ENCODE measurements at places on chromosomes 16 and 17.

DNA sequence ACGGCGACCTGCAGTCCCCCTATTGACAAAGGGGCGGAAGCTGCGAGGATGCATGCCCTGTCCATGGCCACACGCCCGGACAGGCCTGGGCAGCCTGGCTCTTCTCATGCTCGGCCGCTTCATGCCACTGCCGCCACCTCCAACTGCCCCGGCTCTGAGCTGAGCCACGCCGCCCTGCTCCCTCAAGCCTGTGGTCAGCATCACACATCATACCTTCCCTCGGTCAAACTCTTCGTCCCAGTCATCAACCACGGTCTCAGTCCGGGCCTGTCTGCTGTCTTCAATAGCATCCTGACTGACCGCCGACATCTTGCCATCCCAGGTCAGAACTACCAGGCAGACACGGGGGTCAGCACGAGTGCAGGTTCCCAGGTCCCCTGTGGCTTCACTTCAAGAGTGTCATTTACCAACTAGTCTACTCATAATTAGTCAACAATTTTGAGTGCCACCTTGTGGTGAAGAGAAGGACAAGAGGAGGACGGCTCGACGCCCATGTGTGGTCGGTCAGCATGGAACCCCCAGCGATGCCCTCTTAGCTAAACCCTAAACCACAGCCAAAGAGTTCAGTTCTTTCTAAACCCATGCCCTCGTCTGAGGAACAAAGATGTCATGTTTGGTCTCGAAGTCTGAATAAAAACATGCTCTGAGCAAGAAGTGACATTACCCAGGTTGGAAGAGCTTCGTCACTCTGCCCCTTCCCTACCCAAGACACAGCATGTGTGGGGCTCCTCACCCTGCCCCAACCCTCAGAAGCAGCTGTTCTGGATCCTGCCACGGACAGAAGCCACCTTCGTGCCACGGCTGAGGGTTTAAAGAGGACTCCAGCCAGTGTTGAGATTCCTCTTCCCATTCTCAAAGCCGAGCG lies 16.9 kb upstream of the CYTH1 start:
- no peak for DNase-seq

- DNase-seq: no peak
Measured at GRCh38 chr16:30368122-30368791, 2.0 kb downstream of the TBC1D10B start.

GRCh38 chr17:5509482-5509881 lies 23.1 kb downstream of the MIS12 start:
- DNase-seq: no peak

- DNase-seq: no peak
Measured at GRCh38 chr17:14302091-14302430, 1.2 kb downstream of the HS3ST3B1 start.

DNA sequence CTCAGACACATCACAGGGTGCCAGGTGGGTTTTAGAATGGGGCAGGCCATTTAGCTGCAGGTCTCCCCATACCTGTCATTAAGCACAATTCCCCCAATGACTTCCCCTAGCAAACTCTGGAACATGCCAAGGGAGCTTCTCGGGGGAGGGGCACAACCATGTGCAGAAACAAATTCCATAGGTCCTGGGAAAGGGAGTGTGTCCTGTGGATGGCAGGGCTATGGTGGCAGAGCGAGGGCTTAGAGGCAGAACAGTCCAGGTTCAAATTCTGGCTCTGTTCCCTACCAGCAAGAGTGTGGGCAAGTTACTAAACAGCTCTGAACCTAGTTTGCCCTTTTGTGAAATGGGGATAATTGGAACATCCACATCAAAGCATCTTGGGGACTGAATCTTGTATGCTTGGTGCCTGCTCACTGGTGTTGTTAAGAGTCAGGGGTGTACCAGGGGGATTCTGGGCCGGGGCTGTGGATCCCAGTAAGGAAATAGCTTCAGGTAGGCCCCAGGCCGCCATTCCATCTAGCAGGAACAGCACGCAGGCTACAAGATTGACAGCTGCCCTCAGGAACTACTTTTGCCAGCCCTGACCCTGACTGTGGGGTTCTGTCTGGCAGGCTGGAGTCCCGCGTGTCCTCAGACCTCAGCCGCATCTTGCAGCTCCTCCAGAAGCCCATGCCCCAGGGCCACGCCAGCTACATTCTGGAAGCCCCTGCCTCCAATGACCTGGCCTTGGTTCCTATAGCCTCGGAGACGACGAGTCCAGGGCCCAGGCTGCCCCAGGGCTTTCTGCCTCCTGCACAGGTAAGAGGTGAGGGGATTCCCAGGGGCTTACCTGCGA lies 5.6 kb upstream of the DCAF7 start:
- DNase-seq: no peak

GRCh38 chr17:49931416-49932137 lies 37.4 kb upstream of the DLX4 start:
- DNase-seq: no peak

GRCh38 chr17:74267579-74267978 lies 6.5 kb upstream of the DNAI2 start:
- DNase-seq: no peak
